ENCODE measurements at places on chromosomes 5 and 9.

DNA sequence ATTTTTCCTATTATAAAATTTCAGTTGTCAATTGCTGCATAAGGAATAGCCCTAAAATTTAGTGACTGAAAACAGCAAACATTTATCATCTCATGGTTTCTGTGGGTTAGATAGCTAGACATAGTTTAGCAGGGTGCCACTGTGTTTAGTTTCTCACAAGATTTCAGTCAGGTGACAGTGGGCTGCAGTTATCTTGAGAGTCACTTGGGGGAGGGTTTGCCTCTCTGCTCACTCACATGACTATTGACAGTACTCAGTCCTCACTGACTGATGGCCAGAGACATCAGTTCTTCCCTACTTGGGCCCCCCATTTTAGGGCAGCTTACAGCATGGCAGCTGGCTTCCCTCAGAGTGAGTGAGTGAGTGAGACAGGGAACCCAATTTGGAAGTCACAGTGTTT lies 42.0 kb downstream of the PBX3 start:
- no peak for DNase-seq

DNA sequence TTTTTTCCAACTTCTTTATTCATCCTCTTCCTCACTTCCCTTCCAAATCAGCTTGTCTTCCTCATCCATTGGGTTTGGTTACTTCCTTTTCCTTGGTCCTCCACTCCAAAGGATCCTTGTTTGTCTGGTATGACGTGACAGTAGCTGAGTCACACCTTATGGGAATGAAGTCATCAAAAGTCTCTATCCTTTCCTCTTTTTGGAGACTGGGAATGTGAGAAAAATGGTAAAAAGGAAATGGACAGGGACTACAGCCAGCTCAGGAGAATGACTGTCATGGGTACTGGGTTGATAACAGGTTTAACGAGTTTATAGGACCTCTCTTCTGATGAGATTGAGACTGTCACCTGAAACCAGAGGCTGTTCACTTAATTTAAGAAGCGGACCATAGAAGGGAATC lies 76.2 kb upstream of the MYO10 start:
- DNase-seq: no peak

DNA sequence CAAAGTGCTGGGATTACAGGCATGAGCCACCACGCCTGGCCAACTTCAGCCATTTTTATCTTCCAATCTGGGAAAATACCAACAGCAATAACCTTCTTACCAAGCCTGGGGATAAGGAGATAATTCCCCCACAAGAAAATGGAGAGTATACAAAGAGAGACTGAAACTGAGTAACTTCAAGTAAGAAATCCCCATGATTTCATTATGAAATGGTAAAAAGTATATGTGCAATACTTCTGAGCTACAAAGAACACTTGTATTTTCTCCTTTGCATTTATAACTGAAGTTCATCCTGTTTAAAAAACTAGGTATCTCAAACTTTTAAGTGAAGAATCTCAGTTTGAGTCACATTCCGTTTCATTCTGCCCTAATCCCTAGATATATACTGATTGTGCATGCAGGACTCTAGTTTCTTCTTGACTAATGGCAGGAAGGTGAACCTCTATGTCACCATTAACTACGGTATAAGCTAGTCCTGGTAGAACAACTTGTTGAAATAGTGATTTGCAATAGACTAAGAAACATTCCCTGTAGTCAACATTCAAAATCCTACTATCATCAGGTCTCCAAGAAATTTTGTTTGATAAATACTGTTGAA lies 2071.4 kb downstream of the MAT2B start:
- DNase-seq: no peak

- DNase-seq: no peak
Observed at GRCh38 chr5:45793638-45794532, 97.7 kb upstream of the HCN1 start.

DNA sequence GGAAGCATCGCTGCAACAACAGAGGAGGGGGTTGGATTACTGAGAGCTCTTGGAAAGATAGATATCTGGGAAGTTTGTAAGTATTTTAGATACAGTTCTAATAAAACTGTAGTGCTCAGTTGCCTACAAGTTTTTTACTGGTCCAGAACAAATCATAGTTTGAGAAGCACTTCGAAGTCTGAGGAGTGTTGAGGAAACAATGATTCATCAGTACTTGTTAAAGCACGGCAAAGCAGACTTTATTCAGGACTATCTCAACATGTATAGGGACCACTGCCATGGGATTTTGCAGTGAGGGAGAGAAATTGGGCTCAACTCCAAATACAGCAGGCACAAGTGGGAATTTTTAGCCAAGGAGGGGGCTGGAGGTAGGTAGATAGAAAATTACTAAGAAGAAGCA lies 25.3 kb upstream of the RECK start:
- DNase-seq: no peak

- DNase-seq: no peak
Observed at GRCh38 chr5:174511714-174512253, 212.6 kb upstream of the MSX2 start.

- no peak for DNase-seq
Observed at GRCh38 chr5:54217826-54218503, 92.4 kb downstream of the ARL15 start.

DNA sequence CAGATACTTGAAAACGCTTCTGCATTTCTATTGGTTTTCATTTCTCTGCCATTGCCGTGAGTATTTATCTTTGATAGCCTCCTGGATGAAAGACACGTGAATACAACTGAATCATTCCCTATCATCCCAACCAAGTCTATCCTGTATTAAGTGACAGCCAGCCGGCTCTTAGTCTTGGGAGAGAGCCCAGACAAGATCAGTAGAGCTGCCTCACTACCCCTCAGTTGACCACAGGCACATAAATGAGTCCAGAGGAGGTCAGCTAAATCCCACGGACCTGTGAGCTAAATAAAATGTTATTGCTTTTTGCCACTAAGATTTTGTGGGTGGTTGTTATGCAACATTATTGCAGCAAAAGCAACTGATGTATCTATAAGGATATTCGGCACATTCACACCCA lies 639.0 kb upstream of the ACO1 start:
- no peak for DNase-seq

DNA sequence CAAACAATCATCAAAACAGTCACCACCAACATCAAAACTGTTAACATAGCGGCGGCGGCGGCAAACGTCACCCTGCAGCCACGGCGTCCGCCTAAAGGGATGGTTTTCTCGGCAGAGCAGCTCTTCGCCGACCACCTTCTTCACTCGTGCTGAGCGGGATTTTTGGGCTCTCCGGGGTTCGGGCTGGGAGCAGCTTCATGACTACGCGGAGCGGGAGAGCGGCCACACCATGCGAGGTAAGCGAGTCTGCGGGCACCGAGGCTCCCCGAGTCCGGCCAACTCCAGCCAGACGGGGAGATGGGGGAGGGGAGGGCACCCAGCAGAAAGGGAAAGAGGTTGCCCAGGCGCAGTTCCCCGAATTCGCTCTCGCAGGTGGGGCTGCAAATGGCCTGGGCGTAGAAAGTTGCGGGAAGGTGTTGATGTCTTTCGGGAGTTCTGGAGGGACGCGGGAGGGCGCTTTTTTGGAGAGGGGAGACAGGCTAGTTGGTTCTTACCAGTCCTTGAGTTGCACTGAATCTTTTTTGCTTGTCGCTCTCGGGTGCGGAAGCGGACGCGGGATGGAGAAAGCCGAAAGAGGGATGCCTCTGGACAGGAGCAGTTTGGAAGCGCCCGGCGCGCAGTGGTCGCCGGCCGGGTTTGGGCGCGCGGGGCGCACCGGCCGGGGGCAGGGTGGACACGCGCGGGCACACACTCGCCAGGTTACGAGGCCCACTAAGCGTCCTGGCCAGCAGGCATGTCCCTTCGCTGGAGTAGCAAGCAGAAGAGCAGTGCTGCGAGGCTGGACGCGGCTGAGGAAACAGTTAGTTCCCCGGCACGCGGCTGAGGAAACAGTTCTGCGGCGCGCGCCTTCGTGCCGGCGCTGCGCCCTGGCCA lies 849 bp downstream of the RORB start:
- no peak for DNase-seq

DNA sequence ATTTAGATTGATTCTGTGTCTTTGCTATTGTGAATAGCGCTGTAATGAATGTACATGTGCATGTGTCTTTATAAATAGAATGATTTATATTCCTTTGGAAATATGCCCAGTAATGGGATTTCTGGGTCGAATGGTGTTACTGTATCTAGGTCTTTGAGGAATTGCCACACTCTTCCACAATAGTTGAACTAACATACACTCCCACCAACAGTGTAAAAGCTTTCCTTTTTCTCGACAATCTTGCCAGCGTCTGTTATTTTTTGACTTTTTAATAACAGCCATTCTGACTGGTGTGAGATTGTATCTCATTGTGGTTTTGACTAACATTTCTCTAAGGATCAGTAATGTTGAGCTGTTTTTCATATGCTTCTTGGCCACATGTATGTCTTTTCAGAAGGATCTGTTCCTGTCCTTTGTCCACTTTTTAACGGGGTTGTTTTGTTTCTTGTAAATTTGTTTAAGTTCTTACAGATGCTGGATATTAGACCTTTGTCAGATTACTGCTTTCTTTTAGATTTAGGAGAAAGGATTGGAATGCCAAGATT lies 125.0 kb upstream of the NR5A1 start:
- DNase-seq: no peak

- no peak for DNase-seq
Observed at GRCh38 chr5:137190441-137190840, 308.7 kb downstream of the SPOCK1 start.
